ENCODE measurements at places on chromosomes 2 and 18.

- DNase-seq = no peak
These were observed 75.3 kb downstream of the MERTK start for GRCh38 chr2:111973701-111974100.

DNA sequence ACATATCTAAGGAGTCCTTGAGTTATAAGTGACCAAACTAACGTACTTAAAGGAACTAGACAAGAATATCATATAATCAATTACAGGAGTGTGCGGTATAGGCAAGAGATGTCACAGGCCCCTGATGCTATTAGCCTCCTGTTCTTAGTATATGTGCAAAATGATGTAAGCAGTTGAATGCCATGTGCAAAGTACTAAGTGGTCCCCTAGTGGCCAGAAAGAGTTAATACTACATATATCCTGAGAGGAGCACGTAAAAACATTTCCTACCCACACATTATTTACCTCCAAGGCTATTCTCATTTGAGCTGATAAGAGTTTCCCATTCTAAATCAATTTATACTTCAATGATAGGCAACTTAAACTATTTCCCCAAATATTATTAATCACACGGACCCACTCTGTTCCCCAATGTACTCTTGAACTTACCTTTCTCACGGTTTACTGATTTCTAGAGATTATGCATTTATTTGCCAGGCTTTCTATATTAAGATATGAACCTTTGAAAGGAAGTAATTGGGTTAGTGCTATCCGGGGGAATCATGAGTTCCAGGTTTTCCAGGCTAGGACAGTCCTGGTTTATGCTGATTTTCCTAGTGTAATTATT lies 158.0 kb upstream of the KLHL14 start:
- no peak for DNase-seq

DNA sequence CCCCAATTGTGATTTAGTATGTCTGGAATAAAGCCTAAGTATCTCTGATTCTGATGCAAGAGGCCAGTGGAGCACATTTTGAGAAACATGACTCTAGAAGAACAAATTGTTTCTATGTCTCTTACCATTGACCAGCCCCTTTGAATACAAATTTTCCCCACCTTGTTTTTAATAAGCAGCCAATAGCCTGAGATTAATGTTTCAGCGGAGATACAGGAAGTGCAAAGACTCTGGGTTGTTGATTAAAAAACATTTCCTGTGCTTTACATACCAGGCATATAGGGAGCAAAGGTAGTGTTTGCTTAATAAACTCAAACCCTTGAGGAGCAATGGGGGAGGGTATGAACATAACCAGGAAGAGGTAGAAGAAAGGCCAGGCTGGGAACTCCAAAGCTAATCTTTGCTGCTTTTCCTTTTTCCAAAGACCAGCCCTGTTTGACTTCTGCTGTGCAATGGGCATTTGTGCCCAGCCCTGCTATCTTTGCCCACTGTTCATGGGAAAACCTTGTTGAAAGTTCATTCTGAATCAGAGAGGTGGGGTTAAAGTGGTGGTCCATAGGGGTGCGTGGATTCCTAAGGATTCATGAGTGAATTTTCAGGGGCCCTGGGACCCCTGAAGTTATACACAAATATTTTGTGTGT lies 29.3 kb downstream of the UPP2 start:
- DNase-seq = no peak

DNA sequence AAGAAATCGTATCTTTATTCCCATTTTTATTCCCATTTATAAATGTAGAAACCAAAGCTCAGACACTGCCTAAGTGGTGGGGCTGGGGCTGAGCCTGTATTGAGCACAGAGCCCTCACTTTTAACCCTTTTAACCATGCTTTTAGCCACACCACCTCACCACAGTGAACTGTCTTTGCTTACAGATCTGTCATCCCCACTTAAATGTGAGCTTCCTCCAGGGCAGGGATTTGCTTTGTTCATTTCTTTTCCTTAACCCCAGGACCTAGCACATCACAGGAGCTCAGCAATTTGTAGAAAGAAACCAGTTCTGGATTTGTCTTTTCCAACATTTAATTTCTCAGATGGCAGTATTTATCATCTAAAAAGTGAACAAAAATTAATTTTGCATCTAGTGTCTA lies 2.2 kb downstream of the BOD1L2 start:
- DNase-seq = no peak

DNA sequence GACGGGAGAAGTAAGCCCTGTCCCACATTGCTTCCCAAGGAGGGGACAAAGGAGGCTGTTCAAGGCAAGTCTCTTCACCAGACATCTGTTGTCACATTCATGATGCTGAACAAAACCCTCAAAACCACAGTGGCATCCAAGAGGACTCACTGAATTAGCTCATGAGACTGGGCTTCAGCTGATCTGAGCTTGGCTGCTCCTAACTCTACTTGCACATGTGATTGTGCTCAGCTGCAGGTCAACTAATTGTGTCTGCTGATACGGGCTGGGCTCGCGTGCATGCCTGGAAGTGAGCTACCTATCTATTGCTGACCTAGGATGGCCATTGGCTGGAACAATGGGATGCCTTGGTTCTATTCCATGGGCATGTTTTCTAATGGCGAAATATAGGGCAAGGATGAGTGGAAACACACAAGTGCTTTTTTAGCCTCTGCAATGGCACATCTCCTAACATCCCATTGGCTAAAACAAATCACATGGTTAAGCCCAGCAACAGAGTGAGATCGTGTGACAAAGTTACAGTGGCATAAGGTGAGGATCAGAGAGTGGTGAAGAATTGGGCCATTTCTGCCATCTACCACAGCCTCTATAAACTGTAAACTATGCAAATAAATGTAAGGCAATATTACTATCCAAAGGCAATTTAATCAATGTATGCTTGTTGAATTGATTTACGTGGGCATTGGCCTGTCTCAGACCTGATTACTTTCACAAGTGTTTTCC lies 52.9 kb upstream of the CAPN13 start:
- DNase-seq = no peak
